ENCODE measurements at places on chromosomes 13 and 19.

GRCh38 chr13:90709319-90709718 lies 638.2 kb upstream of the MIR17HG start:
- no peaks in the 10 kb centered on the region for H3K4me1 ChIP-seq
- no peaks in the 10 kb centered on the region for H3K27me3 ChIP-seq
- H3K36me3 ChIP-seq, result no peaks in the 10 kb centered on the region

- DNase-seq, result no peak
- H3K27me3 ChIP-seq, result no peaks in the 10 kb centered on the region
Observed at GRCh38 chr13:113741191-113741668, 17.8 kb upstream of the TMEM255B start.

GRCh38 chr13:31328549-31329235 lies 128.9 kb downstream of the B3GLCT start:
- no peak for DNase-seq
- no peak overlapping the region for H3K27ac ChIP-seq
- no peak overlapping the region for H3K4me3 ChIP-seq
- H3K36me3 ChIP-seq, result no peaks in the 10 kb centered on the region
- H3K27me3 ChIP-seq, result no peaks in the 10 kb centered on the region

DNA sequence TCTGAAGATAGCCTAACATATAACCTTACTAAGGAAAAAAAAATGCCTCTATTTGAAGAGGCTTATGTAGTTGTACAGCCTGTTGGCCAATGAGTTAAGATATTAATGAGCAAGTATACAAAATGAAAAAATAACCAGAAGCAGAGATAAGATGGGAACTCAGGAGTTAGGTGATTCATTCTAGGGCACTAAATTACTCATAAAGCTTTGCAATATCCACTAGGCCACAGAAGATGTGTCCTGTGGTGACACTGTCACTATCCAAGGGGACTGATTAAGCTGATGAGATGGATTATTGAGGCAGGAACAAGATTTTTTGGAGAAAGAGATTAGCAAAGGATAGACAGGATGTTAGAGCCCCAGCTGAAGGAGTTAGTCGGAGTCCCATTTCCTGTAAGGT lies 99.6 kb downstream of the LIG4 start:
- peaks cover 5% of the 10 kb centered on the region for H3K4me1 ChIP-seq
- no peaks in the 10 kb centered on the region for H3K36me3 ChIP-seq
- no peaks in the 10 kb centered on the region for H3K27me3 ChIP-seq

DNA sequence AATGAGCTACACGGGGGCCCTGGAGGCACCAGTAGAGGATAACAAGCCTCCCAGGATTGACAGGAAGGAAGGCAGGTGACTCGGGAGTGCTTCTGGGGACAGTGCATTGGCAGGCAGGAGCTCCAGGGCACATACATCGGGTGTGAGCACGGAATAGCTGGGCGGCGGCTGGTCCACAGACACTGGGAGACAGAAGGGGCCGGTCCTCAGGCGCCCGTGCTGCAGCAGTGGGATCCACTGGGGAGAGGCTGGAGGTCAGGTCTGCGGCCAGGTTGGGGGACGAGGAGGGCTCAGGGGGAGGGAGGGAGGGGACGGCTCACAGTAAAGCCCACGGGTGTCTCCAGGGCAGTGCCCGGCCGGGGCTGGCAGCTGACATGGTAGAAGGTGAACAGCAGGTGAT lies 2.1 kb upstream of the ANGPTL8 start:
- no peak overlapping the region for H3K27ac ChIP-seq
- no peak for DNase-seq
- no peaks in the 10 kb centered on the region for H3K4me1 ChIP-seq
- no peaks in the 10 kb centered on the region for H3K36me3 ChIP-seq
- H3K4me3 ChIP-seq, result no peak overlapping the region
